PC-3 (cell line): ENCODE measurements at places on chromosomes 1 and 21. TPM values are rescaled to one million over a fixed set of nuclear protein-coding genes. Genes with fewer than 3 reads are reported as not detected.

GRCh38 chr1:225766967-225767633, 10.5 kb upstream of the SRP9 start:
- peak; percentile 53 for DNase-seq

Gene LRRC71
- 0.11 TPM in 1 of 2 replicates, not detected in the other for total RNA-seq

Gene FCN3
- not detected in 2 replicates for total RNA-seq

DNA sequence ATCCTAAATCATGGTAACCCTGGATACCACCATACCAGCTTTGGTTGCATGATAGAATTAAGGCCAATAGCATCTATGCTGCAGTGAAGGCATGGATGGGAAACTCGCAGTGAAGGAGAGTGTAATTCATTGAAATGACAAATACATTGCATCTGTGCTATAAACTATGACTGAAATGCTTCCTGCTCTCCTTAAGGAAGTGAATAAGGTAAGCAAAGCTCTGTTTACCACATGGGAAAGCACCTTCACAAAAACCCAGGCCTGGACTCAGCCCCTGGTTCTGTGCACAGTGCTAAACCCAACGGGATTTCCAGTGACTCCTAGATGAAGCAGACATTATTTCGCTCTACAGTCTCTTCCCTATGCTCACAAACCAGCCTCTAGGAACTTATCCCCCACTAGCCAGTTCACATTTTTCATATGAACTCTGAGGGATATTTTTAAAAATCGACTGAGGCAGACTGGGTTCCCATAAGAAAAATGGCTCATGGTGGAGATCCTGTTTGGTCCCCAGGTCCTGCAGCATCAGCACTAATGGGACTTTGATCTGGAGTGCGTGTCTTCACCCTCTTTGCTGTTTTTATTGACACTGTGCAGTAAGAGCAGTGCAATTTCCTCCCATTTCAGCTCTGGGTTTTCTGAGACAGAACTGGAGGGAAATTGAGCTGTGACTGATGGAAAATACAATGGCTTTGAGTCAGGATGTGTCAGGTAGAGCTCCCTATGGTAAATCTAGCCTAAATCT, 362.7 kb downstream of the SIPA1L2 start:
- peak; percentile 33 for DNase-seq

DNA sequence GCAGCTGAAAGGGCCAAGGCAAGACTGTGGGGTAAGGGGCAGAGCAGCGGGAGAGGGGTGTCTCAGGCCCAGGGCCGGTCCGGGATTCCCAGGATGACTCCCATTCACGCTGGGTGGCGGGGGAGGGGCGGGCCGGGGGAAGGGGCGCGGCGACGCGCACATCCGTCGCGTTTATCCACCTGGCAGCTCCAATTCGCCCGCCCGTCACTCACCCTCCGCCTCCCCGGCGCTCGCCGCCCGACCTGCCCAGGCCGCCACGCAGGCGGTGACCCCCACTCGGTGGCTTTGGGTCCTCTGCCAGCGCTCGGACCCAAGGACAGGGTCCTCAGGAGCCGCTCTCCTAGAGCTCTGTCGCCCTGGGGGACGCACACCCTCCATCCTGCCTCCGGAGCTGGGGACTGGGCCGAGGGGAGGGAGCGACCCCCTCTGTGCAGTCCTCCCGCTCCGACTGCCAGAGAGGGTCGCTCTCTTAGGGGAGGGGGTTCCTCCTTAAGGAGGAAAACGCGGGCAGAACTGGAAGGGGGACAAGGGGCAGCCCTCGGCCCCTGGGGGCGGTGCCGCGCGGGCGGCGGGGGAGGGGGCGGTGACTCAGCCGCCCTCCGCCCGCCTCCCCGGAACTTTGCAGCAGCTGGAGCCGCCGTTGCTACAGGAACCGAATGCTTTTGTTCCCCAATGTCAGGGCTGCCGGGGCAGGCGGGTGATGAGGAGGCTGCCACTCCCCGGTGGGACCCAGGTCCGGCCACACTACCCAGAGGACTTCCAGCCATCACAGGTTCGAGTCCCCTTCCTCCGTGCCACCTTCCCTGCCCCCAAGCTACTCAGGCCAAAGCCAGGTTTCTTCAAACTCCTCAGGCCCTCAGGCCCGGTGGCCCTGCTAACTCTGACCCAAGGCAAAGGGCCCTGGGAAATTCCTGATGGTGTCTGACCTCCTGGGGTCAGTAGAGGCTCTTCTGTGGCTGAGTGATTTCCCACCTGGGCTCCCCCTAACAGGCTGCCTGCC, 3.4 kb downstream of the ADGRB2 start:
- DNase-seq: peak; percentile 80

Gene SEMA6C
- total RNA-seq: 2.0 and 2.8 TPM in 2 replicates

GRCh38 chr1:23472351-23473036, 11.5 kb downstream of the ASAP3 start:
- no peak for DNase-seq

DNA sequence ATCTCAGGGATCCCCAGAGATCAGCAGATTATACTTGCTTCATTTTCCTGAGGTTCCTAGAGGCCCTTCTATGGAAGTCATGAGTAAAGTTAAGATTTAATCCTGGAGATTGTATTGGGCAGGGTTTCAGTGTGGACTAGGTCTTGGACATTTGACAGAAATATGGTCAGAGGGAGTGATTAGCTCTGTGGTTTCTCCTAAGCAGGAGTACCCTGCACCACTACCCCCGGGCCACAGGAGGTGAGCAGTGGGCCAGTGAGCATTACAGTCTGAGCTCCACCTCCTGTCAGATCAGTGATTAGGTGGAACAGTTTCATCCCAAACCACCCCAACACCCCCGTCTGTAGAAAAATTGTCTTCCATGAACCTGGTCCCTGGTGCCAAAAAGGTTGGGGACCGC, 43.2 kb downstream of the PHACTR4 start:
- peak; percentile 13 for DNase-seq

DNA sequence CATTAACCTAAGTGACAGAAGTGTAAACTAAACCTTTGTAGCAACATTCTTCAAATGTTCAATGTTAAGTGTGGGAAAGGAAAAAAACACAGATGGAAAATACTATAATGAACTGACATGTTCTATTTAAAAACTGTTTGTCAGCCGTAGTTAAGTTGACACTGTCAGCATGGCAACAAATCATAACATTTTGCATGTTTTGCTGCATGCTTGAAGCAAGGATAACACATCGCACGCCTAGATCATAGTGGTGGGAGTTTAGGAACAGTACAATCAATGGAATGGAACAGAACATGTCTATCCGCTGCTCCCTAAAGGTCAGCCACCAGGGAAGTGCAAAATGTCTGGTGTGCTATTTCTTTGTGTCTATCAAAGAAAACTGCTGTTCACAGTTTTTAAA, 62.5 kb upstream of the ESRRG start:
- DNase-seq: no peak

DNA sequence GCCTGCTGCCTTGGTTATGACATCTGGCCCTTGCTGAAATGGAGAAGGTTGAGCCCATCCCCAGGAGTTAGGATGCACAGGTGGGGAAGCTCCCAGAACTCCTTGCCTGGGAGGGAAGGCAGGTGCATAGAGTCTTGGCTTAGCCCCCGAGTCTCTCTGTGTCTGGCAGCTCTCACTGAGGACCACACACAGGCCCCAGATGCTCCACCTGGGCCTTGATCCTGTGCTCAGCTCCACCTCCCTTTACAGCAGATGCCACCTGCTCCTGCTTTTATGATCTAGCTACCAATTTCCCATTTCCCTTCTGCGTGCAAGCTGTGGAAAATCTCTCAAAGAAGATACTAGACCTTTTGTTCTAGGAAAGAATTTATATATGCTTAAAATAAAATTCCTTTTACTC, 28.8 kb upstream of the KCNJ6 start:
- DNase-seq: no peak

DNA sequence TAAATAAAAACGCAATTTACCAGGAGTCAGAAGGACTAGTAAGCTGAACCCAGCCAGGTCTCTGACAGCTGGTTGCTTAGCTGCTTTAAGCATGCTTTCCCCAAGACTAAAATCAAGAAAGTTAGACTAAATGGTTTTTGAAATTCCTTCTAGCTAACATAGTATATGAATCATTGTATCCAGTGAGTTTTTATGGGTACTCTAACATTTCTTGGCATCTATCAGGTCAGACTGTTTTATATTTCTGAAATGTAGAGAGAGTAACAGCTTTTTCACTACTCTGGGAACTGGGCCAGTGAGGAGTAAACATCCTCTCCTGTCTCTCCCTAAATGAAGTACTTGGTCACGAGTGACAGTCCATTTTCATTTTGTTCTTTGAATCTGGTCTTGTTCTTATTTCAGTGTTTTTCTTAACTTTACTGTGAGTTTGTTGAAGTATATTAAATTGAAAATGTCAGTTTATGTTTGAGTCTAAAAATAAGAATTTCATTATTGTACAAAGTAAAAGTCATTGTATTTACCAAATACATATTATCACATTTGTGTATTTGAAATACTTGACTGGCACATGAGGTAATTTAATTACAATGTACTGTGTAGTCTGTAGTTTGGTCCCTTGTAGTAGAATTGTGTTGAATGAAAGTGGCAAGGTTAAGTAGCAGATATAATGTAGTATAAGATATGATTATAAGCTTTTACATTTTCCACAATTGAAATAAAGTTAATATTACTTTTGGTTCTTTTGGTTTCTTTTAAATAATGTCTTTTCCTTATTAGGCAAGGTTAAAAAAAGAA, 47.6 kb downstream of the PKN2 start:
- DNase-seq: peak; percentile 89

Gene ENAH
- 96.6 and 101 TPM in 2 replicates for total RNA-seq

Gene CD1C
- not detected in 2 replicates for total RNA-seq

DNA sequence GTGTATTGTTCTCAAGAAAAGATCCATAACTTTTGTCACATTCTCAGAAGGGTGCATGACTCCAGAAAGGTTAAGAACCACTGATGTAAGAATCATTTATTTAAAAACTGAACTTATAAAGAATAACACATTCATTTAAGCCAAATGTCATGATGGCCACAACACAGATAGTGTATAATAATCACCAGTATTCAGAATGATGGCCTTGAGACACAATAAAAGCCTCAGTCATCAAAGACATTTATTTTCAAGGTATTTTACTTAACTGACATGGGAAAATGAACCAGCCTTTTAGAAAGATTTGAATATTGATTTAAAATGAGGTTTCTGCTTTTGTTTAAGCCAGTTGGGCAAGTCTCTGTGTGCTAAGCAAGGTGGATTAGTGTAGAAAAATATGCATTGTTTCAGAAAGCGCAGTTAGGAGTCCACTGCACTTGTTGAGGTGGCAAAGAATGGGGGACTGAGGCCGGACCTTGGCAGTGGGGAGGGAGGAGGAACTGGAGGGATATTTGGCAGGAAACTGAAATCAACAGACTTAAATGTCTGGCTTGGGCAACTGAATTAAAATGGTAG, 371.9 kb upstream of the ESRRG start:
- DNase-seq: no peak

Gene PGBD5
- total RNA-seq: under 0.01 TPM in 1 of 2 replicates, not detected in the other

Gene ADGRL4
- not detected in 2 replicates for total RNA-seq

DNA sequence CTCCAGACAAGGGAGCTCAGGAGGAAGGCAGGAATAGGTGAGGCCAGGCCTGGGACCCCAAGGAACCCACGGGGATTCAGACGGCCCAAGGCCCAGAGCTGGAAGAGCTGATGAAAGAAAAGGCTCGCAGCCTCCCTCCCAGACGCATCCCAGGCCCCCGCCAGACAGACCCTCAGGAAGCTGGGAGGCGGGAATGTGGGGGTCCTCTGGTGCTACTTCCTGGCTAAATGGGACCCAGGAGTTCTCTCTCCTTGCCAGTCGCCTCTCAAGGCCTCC, 430 bp downstream of the FBXO2 start:
- DNase-seq: no peak

GRCh38 chr1:192161976-192162375, 3.7 kb downstream of the RGS18 start:
- no peak for DNase-seq

DNA sequence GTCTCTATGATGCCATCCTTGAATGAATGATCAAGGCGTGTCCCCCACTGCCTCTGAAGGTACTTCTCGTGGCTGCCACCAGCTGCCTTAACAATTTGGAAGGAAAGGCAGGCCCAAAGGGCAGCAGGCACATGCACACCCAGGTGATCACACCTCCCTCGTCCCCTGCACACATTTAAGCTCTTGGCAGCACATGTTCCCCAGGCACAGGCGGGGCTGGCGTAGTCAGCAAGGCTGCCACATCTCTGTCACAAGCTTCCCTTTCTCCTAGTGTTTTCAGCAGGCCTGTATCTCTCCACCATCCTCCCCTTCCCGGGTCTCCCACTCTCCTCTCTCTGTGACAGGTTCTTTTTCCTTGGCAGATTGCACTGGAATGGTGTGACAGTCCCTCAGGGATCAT, 111.9 kb downstream of the CACNA1E start:
- DNase-seq: no peak

Gene HTR6
- not detected in 2 replicates for total RNA-seq

DNA sequence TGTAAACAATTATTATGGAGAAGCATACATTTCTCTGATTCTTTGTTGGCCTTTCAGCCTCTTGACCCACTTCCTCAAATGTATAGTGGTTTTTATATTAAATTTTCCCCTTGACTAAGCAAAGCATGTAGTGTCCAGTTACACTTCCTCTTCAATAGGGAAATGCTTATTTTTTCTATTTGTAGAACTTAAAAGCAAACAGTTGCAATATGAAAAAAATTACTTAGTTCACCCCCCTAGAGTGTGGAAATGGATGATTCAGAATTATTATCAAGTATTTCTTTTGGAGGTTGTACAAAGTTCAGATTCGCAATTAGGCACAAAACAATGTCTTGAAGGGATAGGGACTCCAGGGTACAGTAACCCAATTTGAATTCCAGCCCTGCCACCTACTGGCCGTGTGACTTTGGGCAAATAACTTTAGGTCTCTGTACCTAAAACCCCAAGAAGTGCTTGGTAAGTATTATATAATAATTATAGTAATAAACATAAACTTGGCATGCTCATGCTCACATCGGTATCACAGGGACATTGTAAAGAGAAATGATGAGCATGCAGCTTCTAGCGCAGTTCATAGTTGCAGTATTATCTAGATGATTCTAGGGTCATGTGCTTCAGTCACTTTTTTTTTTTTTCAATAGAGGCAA, 28.6 kb upstream of the IFNGR2 start:
- DNase-seq: peak; percentile 90

- DNase-seq: peak; percentile 20
These were observed 17.1 kb downstream of the CAPZA1 start for GRCh38 chr1:112636597-112637253.

- DNase-seq: no peak
These were observed 12.7 kb upstream of the EIF4G3 start for GRCh38 chr1:21189421-21189820.

Gene MSH4
- total RNA-seq: 0.17 TPM in 1 of 2 replicates, not detected in the other

DNA sequence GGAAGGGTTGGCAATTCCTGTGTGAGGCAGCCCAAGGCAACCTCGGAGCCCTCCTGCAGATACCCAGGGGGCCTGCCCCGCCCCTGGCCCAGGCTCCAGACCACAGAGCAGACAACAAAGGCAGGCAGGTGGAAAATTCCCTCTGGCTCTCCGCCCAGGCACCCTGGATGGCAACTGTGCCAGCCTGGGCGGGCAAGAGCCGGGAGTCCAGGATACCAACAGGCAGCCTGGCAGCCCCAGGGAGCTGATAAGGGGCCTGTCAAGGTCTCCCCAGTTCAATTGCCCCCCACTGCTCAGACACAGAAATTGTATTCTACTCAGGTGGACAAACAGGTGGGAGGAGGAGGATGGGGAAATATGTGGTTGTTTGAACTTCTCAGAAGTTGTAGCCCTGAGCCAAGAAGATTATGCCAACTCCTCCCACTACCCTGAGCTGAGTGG, 15.4 kb upstream of the GPR37L1 start:
- peak; percentile 44 for DNase-seq

Gene SPRR2E
- total RNA-seq: not detected in 2 replicates
